ENCODE measurements at places on chromosomes 12 and 14.

DNA sequence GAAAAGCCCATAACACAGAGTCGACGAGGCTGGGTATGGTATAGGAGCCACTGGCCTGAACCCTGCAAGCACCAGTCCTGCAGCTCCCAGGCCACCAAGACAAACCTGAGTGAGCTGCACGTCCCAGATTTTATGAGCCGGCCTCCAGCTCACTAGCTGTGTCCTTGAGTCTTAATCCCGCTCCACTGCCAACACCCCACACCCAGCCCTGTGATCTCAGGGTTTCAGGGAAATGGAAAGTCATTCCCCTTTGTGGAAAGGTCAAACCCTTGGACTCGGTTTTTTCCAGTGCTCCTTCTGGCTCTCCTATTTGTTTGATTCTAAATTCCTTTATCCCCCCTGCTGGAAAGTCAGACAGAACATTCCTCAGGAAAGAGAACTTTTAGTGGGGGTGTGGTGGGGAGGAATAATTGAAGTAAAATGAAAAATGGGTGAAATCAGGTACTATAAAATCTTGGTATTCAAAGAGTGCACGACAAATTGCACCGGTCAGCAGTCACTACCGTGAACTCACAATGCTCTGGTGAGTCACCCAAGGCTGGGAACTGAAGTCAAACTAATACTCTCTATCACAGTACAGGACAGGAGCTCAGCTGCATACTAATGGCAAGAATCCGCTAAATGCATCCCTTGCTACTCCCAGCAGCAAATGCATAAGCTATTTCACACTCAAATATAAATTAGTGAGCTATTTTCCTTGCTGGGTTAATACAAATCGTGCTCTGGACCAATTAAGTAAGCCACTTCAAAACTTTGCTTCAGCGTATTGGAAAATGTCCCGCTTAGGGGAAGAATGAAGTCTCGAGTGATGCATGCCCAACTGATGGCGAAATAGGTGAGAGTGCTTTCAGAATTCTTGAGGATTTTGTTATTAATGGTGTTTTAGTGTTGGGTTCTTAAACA lies 9.0 kb downstream of the PITPNM2 start:
- no peak for DNase-seq

DNA sequence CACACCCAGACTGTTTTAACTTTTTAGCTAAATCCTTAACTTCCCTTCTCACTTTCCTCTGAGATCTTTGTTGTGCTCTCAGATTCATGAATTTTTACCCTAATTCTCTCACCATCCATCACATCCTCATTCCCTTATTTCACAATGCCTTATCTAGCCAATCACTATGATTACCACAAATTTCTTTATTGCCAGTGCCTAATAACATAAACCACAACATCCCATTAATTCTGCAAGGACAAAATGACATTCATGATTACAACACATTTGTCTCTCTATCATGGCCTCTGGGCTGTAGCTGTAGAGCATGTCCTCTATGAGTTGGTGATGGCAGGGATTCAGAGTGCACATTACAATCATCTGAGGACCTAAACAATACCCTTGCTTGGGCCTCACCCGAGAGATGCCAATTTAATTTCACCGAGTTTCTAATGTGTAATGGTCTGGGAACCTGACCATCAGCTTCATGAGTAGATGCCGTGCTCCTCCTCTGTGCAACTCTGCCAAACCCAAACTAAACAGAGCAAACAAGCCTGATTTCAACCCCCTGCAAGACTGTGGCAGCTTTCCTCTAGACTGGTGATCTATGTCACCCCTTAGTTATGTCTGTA lies 99.3 kb downstream of the SPTSSA start:
- no peak for DNase-seq

DNA sequence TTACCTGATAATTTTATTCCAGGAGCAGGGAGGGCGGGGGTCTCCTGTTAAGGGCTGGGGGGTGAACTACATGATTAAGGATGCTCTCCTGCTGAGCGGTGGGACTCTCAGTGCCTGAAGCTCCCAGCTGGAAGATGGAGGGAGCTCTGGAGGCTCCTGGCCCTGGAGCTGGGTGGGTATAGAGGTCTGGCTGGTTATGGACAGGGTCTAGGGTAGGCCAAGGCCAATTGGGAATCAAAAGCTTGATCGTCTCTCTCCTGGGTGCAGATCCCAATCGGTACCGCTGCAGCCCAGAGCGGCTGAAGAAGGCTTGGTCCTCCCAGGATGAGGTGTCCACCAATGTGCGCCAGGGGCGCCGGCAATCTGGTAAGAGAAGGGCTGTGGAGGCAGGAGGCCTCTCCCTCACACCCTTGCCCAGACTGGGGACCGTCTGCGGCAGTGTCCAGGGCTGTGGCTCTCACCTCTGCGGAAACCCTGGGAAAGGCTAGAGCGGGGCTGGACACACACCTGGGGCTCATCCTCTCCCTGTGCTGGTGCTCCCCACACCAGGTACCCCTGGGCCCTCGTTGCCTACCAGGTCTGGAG lies 28.4 kb downstream of the PLEKHG3 start:
- DNase-seq: no peak

DNA sequence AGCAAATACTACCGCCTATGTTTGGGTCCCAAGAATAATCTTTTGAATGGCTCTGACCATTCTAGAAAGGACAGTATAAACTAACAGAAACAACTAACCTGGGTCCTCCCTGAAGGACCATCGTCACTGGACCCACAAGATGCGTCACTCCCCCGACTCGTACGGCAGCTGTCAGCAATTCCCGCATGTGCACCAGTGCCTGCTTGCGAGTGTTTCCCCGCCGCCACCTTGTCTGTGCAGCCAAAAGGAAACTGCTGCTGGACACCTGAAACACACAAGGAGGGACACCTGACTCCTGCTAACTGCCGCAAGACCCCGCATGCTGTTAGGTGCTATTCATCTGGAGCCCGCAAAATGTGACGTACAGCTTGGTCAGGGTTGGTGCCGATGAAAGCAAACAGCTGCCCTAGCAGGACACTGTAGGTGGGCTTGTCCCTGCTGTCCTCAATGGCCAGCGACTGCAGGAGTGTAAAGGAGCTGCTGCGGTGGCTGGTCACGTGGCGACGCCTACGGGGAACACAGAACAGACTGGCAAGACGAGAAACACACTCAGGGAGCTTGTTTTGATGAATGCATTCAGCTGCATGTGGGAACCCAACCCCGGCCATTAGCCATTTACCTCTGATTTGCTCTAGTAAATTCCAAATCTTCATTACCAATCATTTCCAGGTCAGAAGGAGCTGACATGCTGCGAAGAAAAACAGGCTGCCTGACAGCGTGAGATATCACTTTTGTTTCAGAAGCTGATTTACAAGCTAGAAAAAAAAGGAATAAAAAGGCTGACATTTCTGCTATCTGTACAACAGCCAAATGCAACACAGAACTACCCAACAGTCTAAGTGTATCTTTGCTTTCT lies 118.1 kb downstream of the TRAFD1 start:
- no peak for DNase-seq
